ENCODE measurements at places on chromosomes 7 and 10.

- no peak for DNase-seq
Observed at GRCh38 chr7:142066536-142066935, 45.0 kb upstream of the MGAM2 start.

DNA sequence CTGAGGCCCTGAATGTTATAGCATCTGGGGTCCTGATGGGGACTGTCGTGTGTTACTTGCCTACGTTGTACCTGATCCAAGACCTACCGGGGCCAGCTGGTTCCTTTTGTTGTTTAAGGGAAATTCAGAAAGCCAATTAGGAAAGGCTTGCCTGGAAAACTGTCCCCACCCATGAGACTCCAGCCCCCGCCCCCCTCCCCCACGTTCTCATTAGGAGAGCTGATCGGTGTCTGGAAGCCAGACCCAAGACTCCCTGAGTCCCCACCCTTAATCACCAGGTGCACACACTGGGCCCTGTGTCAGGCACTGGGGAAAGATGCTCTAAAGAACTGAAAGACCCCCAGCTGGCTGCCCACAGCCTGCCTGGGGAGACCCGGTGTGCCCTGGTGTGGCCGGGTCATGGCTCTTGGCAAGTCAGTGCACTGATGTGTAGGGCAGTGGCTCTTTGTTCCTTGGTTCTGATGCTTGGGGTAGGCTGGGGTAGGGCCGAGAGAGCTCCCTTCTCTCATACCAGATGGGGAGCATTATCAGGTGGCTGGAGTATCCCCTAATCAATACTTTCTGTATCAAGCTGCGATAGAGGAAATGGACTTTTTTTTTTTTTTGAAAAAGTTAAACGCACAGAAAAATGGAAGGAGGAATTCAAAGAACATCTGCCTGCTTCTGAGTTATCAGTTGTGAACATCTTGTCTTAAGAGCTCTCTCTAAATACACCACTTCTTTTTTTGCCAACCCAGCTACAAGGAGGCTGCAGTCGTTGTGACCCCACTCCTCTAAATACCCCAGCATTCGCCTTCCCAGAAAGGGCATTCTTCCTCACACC is 16.9 kb downstream of the TSPAN15 start:
- no peak for DNase-seq

- no peak for DNase-seq
Observed at GRCh38 chr10:11246752-11247467, 229.2 kb downstream of the CELF2 start.

GRCh38 chr10:33248638-33249037 is 85.8 kb downstream of the NRP1 start:
- DNase-seq: peak; percentile 67

DNA sequence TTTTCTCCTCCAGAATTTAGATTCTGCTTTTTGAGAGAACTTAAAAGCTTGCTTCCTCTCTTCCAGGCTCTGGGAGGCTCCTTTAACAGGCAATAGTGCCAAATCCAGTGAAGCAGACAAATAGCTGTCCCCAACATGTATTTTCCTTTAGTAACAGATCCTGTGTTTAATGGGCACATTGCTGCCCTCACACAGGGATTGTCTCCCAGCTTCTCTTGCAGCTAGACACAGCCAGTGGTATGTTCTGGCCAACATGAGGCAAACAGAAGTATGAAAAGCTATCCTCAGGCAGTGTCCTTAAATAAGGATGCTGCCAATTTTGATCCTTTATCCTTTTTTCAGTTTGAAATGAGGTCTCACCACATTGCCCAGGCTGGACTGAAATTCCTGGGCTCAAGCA is 38.2 kb downstream of the MALSU1 start:
- DNase-seq: no peak

Data from CD4-positive, alpha-beta T cell treated with Interleukin-15 for 4 hours (primary cell).